Effector memory CD4-positive, alpha-beta T cell (primary cell): ENCODE measurements at places on chromosomes 6 and 20.

GRCh38 chr6:90610301-90610750 is 23.5 kb upstream of the MAP3K7 start:
- no peak for DNase-seq

DNA sequence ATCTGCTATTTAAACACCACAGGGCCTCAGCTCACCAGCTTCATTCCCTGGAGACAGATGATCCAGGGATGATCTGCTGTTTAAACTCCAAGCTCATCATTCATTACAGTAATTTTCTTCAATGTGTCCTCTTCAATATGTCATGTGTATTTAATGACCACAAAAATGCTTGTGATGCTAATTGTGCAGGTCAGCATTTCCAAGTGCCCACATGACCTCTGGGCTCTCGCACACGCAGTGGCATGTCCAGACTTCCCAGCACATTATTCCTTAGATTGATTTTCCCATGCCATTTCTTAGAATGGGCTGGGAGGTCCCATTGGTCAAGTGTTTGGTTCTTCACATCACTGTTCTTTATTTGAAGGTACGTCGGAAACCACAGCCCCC is 434.4 kb downstream of the HAO1 start:
- DNase-seq: no peak

DNA sequence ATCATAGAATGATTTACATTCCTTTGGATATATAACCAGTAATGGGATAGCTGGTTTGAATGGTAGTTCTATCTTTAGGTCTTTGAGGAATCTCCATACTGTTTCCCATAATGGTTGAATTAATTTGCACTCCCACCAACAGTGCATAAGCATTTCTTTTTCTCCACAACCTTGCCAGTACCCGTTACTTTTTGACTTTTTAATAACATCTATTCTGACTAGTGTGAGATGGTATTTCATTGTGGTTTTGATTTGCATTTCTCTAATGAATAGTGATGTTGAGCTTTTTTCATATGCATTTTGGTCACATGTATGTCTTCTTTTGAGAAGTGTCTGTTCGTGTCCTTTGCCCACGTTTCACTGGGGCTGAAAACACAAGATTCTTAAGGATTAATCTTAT is 107.3 kb downstream of the TINAG start:
- DNase-seq: no peak

DNA sequence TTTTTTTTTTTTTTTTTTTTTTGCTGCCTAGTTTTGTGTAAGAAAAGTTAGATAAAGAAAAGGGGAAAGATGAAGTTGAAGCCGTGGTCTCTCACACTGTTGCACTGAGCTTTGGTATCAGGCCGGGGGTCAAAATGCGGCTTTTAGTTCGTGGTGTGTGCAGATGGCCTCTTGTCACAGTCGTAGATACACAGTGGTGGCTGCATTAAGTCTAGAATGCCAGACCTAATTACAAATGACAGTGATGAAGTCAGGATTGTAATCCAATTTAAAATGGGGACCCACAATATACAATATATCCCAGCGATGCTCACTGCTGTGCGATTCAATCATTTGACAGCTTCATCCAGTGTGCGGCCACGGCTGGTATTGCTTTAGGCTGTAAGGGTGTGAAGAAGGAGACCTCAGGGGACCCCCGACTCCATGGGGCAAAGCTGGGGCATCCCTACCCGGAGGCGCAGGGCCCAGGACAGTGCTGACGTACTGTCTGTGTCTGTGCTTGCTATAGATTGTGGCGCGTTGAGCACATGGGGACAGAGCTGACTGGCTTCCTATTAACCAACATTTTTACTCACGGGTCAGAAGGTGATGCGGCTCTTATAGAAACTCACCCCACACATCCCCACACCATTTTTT is 210.0 kb upstream of the SOX4 start:
- no peak for DNase-seq

GRCh38 chr6:137883400-137884148 is 16.5 kb downstream of the TNFAIP3 start:
- DNase-seq: no peak

DNA sequence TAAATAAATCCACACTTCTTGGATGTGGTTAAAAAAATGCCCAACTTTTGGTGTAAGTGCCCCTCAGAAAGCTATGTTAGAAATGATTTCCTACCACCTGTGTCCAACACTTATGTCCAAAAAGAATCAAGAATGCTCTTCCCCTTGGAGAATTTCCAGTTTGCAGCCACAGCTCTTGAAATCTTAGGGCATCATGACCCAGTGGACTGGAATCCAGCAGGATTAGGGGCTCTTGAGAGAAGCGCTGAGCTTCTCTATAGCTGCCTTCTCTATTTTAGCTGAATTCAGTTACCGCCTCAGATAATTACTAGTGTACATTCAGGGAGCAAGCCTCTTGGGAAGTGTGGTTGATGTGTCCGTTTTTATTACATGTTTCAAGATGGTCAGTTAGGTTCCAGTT is 2.5 kb downstream of the PHACTR1 start:
- DNase-seq: no peak

DNA sequence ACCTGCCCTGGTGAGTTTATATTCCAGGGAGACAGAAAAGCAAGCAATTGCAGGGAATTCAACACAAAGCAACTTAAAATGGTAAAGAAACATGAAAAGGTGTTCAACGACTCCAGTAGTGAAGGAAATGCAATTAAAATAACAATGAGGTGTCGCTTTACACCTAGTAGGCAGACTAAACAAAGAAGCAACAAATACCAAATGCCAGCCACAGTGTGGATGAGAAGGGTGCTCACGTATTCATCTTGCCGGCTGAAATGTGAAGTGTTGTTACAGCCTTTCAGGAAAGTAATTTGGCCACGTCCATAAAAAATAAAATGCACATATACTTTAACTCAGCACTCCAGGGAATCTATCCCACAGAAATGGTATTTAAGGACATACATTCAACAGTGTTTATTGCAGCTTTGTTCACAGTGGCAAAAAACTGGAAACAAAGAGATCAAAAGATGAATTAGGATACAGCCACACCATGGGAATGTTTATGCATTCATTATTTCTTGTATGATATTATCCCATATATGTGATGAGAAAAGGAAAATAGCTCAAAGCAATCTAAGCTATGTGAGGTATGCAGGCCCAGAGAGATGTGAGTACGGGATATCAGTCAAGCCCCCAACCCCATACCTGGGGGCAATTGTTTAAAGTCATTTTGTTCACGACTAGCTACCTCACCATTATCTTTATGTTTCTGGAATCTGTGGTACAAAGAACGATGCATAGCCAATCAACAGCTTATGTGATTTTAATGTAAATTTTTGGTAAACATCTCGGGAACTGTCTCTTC is 266.0 kb upstream of the SOX4 start:
- DNase-seq: no peak

- DNase-seq: no peak
Observed at GRCh38 chr20:38202153-38202981, 37.3 kb upstream of the TGM2 start.

DNA sequence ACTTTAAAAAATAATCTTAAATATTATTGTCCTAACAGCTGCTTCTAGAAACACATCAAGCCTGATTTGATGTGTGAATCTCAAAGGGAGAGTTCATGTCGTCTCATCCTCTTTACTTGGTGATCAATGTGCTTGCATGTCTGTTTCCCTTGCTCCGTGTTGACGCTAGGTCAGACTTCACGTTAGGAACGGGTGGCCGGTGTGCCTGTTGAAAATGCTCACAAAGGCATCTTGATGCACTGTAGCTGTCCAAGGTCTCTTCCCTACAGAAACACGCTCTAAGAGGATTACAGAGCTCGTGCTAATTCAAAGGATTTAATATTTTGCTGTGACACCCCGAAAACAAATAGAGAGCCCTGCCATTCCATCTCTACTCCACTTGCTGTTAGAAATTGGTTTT is 84.6 kb downstream of the ID4 start:
- no peak for DNase-seq

GRCh38 chr6:151101816-151102694 is 137.7 kb upstream of the AKAP12 start:
- DNase-seq: no peak

DNA sequence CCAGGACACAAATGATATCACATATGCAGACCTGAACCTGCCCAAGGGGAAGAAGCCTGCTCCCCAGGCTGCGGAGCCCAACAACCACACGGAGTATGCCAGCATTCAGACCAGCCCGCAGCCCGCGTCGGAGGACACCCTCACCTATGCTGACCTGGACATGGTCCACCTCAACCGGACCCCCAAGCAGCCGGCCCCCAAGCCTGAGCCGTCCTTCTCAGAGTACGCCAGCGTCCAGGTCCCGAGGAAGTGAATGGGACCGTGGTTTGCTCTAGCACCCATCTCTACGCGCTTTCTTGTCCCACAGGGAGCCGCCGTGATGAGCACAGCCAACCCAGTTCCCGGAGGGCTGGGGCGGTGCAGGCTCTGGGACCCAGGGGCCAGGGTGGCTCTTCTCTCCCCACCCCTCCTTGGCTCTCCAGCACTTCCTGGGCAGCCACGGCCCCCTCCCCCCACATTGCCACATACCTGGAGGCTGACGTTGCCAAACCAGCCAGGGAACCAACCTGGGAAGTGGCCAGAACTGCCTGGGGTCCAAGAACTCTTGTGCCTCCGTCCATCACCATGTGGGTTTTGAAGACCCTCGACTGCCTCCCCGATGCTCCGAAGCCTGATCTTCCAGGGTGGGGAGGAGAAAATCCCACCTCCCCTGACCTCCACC is 42.2 kb downstream of the SIRPA start:
- no peak for DNase-seq

DNA sequence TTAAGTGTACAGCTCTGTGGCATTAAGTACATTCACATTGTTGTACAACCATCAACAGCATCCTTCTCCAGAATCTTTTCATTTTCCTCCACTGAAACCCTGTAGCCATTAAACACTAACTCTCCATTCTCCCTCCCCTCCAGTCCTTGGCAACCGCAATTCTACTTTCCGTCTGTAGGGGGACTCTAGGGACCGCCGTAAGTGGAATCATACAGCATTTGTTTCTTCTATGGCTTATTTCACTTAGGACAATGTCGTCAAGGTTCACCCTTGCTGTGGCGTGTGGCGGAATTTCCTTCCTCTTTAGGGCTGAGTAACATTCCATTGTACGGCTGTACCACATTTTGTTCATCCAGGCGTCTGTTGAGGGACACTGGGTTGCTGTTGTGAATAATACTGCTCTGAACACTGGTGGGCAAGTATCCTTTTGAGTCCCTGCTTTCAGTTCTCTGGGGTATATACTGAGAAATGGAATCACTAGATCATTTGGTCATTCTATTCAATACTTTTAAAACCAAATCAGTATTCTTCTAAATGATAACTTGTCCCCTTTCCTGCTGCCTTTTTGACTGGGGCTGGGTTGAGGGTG is 50.7 kb downstream of the PPP1R3G start:
- DNase-seq: no peak

DNA sequence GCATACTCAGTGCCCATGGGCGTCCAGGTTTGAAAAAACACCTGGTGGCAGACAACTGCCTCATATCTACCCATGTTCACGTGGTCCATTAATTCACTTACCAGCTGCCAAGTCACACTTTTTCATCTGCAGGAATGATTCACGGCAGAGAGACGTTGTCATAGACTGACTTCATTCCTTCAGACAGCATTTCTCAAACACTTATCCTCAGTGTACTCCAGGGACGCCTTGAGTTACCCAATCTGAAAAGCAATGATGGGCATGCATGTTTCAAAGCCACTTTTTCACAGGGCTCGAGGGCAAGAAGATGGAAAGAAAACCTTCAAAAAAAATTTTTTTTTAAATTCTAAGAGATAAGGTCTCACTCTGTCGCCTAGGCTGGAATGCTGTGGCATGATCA is 6.0 kb downstream of the MMP24OS start:
- DNase-seq: no peak

DNA sequence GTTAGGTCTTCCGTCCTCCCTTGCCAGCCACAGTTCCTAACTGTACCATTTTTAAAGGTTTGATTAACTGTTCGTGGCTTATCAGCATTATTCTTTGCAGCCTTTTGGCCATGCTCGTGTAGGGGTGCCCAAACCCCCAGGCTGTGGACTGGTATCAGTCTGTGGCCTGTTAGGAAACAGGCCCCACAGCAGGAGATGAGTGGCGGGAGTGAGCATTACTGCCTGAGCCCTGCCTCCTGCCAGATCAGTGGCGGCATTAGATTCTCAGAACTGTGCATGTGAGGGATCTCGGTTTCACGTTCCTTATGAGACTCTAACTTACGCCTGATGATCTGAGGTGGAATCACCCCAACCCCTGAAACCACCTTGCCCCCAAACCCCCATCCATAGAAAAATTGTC is 79.3 kb downstream of the TBC1D7 start:
- DNase-seq: no peak

- peak; percentile 27 for DNase-seq
Observed at GRCh38 chr6:161273274-161273751, 548 bp downstream of the AGPAT4 start.

GRCh38 chr20:24100370-24101011 is 111.9 kb upstream of the GGTLC1 start:
- DNase-seq: peak; percentile 12

GRCh38 chr6:162829013-162829742 is 101.4 kb downstream of the PACRG start:
- DNase-seq: no peak

GRCh38 chr6:156652231-156652750 is 124.9 kb upstream of the ARID1B start:
- no peak for DNase-seq

DNA sequence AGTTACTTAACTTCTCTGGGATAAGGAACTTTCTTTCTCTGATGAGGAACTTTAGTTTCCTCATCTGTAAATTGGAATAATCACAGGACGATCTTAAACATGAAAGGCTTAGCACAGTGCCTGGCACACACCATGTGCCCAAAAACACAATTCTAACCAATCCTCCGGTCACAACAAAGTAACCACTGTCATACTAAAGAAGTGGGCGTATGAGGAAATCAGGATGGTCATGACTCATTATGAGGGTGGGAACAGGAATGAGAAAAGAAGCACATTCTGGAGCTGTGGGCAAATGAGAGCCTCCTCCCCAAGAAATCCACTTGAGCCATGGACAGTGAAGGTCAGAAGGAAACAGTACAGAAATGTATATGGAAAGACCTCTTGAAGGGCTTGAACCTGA is 82.9 kb downstream of the LRFN2 start:
- DNase-seq: no peak

DNA sequence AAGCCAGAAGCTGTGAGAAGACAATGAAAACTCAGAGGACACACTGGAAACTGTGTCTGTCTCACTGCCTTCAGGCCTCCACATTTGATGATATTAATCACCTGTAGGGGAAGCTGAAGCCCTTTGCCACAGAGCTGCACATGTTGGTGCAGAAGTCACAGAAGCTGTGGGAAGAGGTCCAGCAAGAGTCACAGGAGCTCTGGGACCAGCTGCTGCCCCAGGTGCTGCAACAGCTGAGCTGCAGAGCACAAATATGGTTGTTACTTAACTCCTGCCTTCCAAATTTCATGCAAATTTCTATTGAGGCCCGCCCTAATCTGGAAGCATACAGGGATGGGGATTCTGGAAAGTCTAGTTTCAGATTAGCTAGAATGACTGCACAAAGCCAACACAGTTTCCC is 169.3 kb downstream of the OGFRL1 start:
- no peak for DNase-seq

GRCh38 chr6:113209315-113209714 is 647.8 kb upstream of the MARCKS start:
- no peak for DNase-seq

GRCh38 chr6:39156801-39157200 is 41.8 kb upstream of the SAYSD1 start:
- DNase-seq: no peak

- DNase-seq: no peak
Observed at GRCh38 chr20:9460518-9460917, 53.9 kb upstream of the LAMP5 start.
